ENCODE measurements at places on chromosomes 1 and 21.

DNA sequence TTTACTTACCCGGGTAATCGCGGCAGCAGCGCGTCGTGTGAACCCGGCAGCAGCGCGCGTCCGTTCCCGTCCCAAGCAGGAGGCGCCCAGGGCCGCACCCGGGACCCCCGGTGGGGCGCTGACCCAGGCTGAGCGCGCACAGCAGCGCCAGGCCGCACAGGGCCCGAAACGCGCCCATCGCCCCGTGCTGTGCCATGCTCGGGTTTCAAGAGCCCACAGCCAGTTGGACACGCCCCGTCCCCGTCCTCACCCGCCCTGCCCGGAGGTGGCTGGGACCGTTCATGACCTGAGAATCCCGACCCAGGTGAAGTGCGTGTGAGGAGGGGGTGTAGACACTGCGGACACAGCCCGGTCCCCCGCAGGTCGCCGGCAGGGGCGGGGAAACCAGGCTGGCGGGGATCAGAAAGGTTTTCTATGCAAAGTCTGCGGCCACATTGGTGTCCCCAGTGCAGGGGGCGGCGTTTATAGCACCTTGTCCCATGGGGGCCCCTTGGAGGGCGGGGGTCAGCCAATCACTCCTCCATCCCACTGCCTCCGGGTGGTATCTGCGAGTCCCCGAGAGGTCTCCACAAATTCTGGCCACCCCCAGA is at the start of gene TNFRSF18:
TSS of gene TNFRSF18 (minus strand) at position 217 of the 590 bp plus-strand sequence. CDS start at position 196, 21 bp downstream.
- DNase-seq: no peak

- DNase-seq: no peak
Observed at GRCh38 chr1:206793620-206794019, 21.3 kb upstream of the IL10 start.

- no peak for DNase-seq
Observed at GRCh38 chr21:26461500-26461899, 111.6 kb downstream of the CYYR1 start.

GRCh38 chr21:14862794-14863720 is 201.7 kb downstream of the NRIP1 start:
- DNase-seq: no peak

DNA sequence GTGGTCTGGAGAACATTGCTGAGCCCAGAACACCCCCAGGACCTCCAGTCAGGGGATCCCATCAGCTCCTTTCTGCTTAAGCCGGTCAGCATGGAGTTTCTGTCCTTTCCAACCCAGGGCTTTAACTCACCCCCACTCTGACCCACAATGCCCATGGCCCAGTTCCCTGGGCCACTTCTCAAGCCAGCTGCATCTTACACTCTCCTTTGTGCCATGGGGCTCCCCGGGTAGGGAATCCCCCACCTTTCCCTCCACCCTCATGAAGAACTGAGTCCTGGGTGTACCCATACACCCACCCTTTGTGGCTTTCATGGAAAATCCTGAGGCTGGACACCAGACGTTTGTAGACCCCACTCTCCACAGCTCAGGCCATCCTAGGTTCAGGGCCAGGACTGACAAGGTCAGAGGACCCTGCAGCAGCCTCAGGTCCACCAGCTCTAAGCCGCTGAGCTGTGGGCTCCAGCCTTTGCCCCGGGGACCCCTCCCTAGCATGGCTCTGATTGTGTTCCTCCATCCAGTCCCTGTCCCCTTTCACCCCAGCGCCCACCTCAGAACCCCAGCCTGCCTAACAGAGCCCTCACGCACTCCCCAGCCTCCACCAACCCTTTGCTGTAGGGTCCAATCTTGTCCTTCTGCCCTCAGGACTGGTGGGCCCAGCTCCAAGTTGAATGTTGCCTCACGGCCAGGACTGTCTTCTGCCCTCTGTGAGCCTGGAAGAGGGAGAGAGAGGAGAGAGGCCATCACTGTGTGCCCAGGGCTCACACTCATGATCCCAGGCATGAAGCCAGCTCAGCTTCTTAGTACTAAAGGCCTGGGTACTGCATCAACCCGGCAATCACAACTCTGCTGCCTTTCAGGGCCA is 394.8 kb downstream of the MATN1 start:
- DNase-seq: no peak

GRCh38 chr1:47710329-47711071 is 272.7 kb downstream of the FOXD2 start:
- DNase-seq: peak; percentile 18

GRCh38 chr1:219289171-219289570 is 115.5 kb downstream of the LYPLAL1 start:
- no peak for DNase-seq
